Dermis microvascular lymphatic vessel endothelial cell (primary cell): ENCODE measurements at places on chromosomes 16 and 17.
A peak's percentile ranks its signal among the peaks of the same experiment; 100 is the strongest.

DNA sequence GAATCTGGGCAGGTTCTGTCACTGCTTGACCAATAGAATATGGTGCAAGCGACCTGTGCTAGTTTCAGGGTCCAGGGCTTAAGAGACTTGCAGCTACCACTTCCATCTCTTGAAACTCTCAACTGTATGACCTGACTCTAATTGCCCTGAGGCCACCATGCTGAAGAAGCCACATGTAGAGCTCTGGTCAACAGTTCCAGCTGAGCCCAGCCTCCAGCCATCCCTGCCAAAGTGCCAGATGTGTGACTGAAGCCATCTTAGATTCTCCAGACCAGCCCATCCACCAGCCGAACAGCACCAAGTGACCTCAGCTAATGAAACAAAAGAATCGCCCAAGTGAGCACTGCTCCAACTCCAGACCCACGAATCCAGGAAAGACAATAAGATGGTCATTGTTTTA lies 3.4 kb upstream of the MT2A start:
- no peak for DNase-seq

- no peak for DNase-seq
Measured at GRCh38 chr16:65123396-65124211, 1.7 kb upstream of the CDH11 start.

DNA sequence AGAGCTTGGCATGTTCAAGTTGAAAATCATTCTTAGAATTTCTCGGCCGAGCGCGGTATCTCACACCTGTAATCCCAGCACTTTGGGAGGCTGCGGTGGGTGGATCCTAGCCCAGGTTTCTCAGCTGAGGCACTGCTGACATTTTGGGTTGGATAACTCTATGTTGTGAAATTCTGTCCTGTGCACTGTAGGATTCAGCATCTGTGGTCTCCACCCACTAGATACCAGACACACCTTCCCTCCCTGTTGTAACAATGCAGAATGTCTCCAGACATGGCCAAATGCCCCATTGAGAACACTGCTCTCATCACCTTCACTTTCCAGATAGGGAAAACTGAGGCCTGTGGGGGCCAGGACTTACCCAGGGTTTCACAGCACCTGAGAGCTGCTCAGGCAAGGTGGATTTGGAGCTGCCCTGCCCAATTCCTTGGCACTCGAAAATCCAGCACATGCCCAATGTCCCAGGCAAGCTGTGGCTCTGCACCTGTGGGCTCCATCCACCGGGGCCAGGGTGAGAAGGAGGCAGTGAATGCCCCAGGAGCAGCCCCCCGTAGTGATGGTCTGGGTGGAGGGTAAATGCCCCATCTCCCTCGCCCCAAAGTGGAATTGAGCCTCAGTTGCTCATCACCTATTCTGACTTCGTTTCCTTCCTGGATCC lies 20.2 kb upstream of the TVP23A start:
- DNase-seq = no peak

GRCh38 chr16:30416047-30416603 lies 8.7 kb downstream of the ZNF771 start:
- DNase-seq = no peak

GRCh38 chr16:28974007-28974436 lies 556 bp upstream of the SPNS1 start:
- DNase-seq = peak; percentile 24
